ENCODE measurements at places on chromosomes 6 and 20.

DNA sequence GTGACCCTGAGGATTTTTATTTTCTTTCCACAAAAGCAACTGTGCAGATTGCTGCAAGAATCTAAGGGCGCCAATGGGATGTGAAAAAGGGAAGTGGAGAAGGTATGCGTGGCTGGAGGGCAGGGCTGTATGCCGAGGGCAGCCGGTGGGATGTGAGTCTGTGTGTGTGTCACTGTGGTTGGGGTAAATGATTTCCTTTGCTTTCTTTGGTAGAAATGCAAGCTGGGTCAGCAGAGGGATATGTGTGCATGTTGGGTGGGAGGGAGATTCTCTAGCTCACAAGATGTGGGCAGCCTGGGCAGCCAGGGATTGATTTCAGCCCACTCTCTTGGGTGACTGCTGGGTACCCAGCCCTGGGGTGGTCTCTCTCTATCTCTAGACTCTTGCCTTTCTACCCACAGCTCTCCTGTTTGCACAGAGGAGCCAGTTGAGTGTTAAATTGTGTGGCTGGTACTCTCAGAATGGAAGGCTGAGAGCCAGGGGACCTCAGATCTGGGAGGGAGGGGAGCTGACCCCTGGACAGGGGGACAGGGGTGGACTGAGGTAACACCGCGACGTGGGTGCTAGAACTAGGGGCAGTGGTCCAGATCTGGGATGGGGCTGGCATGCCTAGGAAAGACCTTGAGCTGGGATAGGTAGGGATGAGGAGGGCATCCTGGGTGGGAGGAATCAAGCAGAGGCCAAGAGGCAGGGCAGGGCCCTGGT, 136.8 kb upstream of the RNF24 start:
- peaks cover 31% of the 10 kb centered on the region for H3K4me1 ChIP-seq
- no peak overlapping the region for H3K4me3 ChIP-seq
- H3K27me3 ChIP-seq, result peaks cover 41% of the 10 kb centered on the region
- peak overlapping the region; percentile 17 for H3K27ac ChIP-seq
- H3K36me3 ChIP-seq, result no peaks in the 10 kb centered on the region
- DNase-seq, result no peak

GRCh38 chr6:33896391-33897188, 92.8 kb upstream of the MLN start:
- peak overlapping the region; percentile 33 for H3K27ac ChIP-seq
- H3K4me3 ChIP-seq, result no peak overlapping the region
- H3K36me3 ChIP-seq, result peaks cover under 1% of the 10 kb centered on the region
- H3K27me3 ChIP-seq, result peaks cover 2% of the 10 kb centered on the region

DNA sequence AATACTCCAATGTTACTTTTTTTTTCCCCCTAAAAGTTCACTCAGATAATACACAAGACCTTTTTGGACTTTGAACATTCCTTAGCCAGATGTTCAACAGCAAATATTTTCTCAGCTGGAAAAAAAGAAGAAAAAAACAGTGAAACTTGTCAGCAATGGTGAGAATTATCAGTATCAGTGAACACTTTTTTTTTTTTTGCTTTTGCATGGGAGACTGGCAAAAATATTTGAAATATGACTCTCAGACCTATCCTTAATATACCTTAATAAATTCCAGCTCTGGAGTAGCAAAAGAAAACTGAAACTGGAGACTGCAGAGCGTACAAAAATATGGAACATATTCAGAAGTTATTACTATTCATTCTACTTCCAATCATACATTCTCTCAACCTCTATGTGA, 92.3 kb downstream of the RFPL4B start:
- H3K4me1 ChIP-seq, result no peaks in the 10 kb centered on the region
- no peak overlapping the region for H3K27ac ChIP-seq
- H3K4me3 ChIP-seq, result no peak overlapping the region
- no peaks in the 10 kb centered on the region for H3K36me3 ChIP-seq
- no peak for DNase-seq

GRCh38 chr20:59682603-59683002, 78.3 kb downstream of the PHACTR3 start:
- H3K36me3 ChIP-seq, result no peaks in the 10 kb centered on the region
- H3K4me3 ChIP-seq, result no peak overlapping the region
- peaks cover 5% of the 10 kb centered on the region for H3K27me3 ChIP-seq
- no peak overlapping the region for H3K27ac ChIP-seq
- DNase-seq, result no peak

DNA sequence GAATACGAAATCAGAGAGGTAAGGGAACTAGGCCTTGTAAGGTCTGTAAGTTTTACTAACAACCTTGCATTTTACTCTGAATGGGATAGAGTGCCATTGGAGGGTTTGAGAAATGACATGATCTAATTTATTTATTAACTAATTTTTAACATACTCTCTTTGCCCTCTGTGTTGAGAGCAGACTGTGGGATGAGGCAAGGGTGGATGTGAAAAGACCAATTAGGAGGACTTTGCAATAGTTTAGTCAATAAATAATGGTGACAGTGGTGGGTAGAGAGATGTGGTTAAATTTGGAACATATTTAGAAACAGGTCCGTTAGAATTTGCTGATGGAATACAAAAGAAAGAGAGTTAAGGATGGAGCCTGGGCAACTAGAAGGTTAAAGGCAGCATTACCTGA, 60.0 kb downstream of the MKKS start:
- H3K27me3 ChIP-seq, result peaks cover 22% of the 10 kb centered on the region
- DNase-seq, result no peak
- H3K4me1 ChIP-seq, result no peaks in the 10 kb centered on the region
- no peak overlapping the region for H3K4me3 ChIP-seq

GRCh38 chr20:1301031-1301529, 27.9 kb downstream of the SDCBP2 start:
- peak overlapping the region; percentile 67 for H3K4me3 ChIP-seq
- H3K4me1 ChIP-seq, result peaks cover 33% of the 10 kb centered on the region
- H3K36me3 ChIP-seq, result peaks cover 12% of the 10 kb centered on the region
- peak; percentile 74 for DNase-seq
- H3K27me3 ChIP-seq, result no peaks in the 10 kb centered on the region
- peak overlapping the region; percentile 94 for H3K27ac ChIP-seq

DNA sequence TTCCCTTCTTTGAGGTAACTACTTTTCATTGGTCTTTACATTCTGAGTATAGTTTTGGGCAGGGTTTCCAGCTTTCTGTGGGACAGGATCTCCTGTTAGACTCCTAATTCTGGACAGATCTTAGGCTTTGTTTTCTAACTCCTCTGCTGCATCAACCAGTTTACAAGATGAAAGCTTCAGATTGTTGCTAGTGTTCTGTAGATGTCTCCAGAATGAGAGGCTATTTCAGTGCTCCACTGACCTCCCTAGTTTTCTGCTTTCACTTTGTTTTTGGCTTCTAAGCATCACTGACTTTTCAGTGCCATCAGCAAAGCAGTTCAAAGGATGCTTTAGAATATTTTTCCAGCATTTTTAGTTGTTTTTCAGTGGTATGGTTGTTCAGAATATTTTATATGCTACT, 101.4 kb downstream of the LIN28B start:
- no peak overlapping the region for H3K4me3 ChIP-seq
- no peaks in the 10 kb centered on the region for H3K4me1 ChIP-seq
- no peaks in the 10 kb centered on the region for H3K36me3 ChIP-seq
- no peak overlapping the region for H3K27ac ChIP-seq

GRCh38 chr6:13873288-13874190, 51.2 kb upstream of the RNF182 start:
- peak overlapping the region; percentile 71 for H3K4me3 ChIP-seq
- DNase-seq, result peak; percentile 62
- H3K27me3 ChIP-seq, result peaks cover 10% of the 10 kb centered on the region
- H3K27ac ChIP-seq, result peak overlapping the region; percentile 22
- peaks cover 15% of the 10 kb centered on the region for H3K4me1 ChIP-seq

DNA sequence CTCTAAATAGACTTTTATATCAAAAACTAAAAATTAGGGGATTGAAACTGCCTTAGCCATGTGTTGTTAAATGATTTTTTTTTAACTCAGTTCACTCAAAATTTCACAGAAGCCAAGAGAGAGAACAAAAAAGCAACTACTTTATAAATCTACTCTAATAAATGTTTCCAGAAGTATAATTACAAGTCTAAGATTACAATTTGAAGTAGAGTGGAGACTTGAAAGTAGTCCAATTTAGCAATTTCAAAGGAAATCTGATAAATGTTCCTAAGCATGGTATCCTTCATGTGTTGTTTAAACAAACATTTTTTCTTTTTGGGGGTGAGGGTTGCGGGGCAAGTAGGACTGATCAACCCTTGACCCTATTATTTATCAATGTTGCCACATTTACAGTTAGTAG, 72.6 kb downstream of the PHIP start:
- H3K27me3 ChIP-seq, result no peaks in the 10 kb centered on the region
- DNase-seq, result no peak
- H3K4me1 ChIP-seq, result peaks cover 5% of the 10 kb centered on the region
- H3K27ac ChIP-seq, result no peak overlapping the region
- H3K36me3 ChIP-seq, result peaks cover 45% of the 10 kb centered on the region
- no peak overlapping the region for H3K4me3 ChIP-seq

DNA sequence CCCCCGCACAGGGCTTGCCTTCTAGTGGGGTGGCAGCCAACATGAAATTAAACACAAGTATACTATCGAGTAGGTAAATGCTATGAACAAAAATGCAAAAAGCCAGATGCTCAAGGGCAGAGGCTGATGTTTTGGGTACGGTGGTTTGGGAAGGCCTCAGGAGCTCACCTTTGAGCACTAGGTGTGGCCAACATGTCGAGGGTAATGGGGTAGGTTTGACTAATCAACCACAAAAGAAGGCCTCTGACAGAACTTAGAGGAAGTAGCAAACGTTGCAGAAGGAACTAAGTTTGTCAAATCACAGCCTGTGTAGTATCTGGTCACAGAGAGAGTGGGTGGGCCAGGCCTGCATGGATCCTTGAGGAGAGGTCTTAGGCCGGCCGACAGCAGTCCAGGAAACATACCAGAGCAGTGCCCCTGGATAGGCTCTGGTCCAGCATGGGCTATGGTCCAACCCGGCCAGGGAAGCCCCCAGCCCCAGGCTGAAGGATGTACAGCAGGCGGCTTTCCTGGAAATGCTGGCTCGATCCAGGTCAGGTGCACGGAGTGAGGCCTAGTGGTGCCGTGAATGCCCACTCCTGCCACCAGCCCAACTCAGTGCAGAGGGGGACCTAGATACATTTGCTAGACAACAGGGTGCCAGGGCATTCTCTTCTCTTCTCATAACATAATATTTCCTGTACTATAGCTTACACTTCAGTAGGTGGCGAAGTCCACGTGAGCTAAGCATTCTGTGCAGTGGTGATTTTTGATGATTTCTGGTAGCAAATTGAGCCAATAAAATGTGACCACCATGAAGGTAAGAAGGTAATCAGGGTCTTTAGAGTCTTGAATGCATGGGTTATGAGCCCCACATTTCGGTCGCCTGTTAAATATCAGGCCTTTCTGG, 56.3 kb upstream of the CD93 start:
- peak; percentile 56 for DNase-seq
- H3K36me3 ChIP-seq, result no peaks in the 10 kb centered on the region
- H3K27ac ChIP-seq, result peak overlapping the region; percentile 86
- H3K4me1 ChIP-seq, result peaks cover 50% of the 10 kb centered on the region
- H3K4me3 ChIP-seq, result peak overlapping the region; percentile 28

- H3K4me1 ChIP-seq, result peaks cover 27% of the 10 kb centered on the region
- no peaks in the 10 kb centered on the region for H3K27me3 ChIP-seq
- H3K36me3 ChIP-seq, result no peaks in the 10 kb centered on the region
- H3K27ac ChIP-seq, result no peak overlapping the region
- DNase-seq, result no peak
Measured at GRCh38 chr6:14386668-14387067, 269.1 kb downstream of the CD83 start.

Data from activated CD4-positive, alpha-beta T cell treated with anti-CD3 and anti-CD28 coated beads, Interleukin-2, amount 10 ng/mL, durations not matched to agents 7 days and 5 days (primary cell).